Airway epithelial cell (primary cell): ENCODE measurements at places on chromosomes 3 and 15. TPM values are rescaled to one million over a fixed set of nuclear protein-coding genes. Genes with fewer than 3 reads are reported as not detected.

ZDHHC23 gene
- total RNA-seq, result 0.49 and 2.3 TPM in 2 replicates

C2CD4B gene
- total RNA-seq, result 0.56 TPM in 1 of 2 replicates, not detected in the other

ST8SIA2 gene
- not detected in 2 replicates for total RNA-seq

PRSS50 gene
- not detected in 2 replicates for total RNA-seq

BFSP2 gene
- not detected in 2 replicates for total RNA-seq

CHST2 gene
- 3.5 and 3.9 TPM in 2 replicates for total RNA-seq

HTR3E gene
- not detected in 2 replicates for total RNA-seq

GOLGA8J gene
- total RNA-seq, result not detected in 2 replicates

GOLGA6L4 gene
- 0.42 and 0.46 TPM in 2 replicates for total RNA-seq

THOC7 gene
- total RNA-seq, result 78.6 and 86.5 TPM in 2 replicates

PGBD4 gene
- total RNA-seq, result 0.23 and 0.63 TPM in 2 replicates

PPP1R14D gene
- total RNA-seq, result not detected in 2 replicates

GUCA1C gene
- not detected in 2 replicates for total RNA-seq

PP2D1 gene
- total RNA-seq, result not detected in 2 replicates

DNAJB11 gene
- 53.7 and 73.5 TPM in 2 replicates for total RNA-seq

SLC51A gene
- 0.14 TPM in 1 of 2 replicates, not detected in the other for total RNA-seq

ALDH1A3 gene
- total RNA-seq, result 445 and 494 TPM in 2 replicates

BUB1B gene
- total RNA-seq, result 20.2 and 20.3 TPM in 2 replicates

KCNMB2 gene
- total RNA-seq, result not detected in 2 replicates

XXYLT1 gene
- 20.9 and 28.4 TPM in 2 replicates for total RNA-seq

CYP1A2 gene
- not detected in 2 replicates for total RNA-seq

NPAP1 gene
- total RNA-seq, result not detected in 2 replicates

IL16 gene
- 0.42 and 0.84 TPM in 2 replicates for total RNA-seq

ANKUB1 gene
- total RNA-seq, result 1.7 and 2.0 TPM in 2 replicates

PATL2 gene
- not detected in 2 replicates for total RNA-seq

SSUH2 gene
- total RNA-seq, result 0.09 and 0.35 TPM in 2 replicates

SLC24A5 gene
- not detected in 2 replicates for total RNA-seq

GLDN gene
- total RNA-seq, result 0.23 TPM in 1 of 2 replicates, not detected in the other

AGBL1 gene
- total RNA-seq, result not detected in 2 replicates

SLC2A2 gene
- not detected in 2 replicates for total RNA-seq

TM4SF4 gene
- total RNA-seq, result not detected in 2 replicates

SI gene
- total RNA-seq, result not detected in 2 replicates

CHRM5 gene
- not detected in 2 replicates for total RNA-seq

SPTBN5 gene
- under 0.01 and 0.49 TPM in 2 replicates for total RNA-seq

ALDH1L1 gene
- total RNA-seq, result 2.9 and 4.8 TPM in 2 replicates

FGF12 gene
- total RNA-seq, result 0.14 TPM in 1 of 2 replicates, not detected in the other

IQCF5 gene
- total RNA-seq, result not detected in 2 replicates

OR5K2 gene
- not detected in 2 replicates for total RNA-seq

MESP2 gene
- 0.37 and 0.42 TPM in 2 replicates for total RNA-seq

TXNRD3 gene
- 9.7 TPM in 2 replicates for total RNA-seq

PPIB gene
- 559 and 574 TPM in 2 replicates for total RNA-seq

ATP8B4 gene
- 0.56 TPM in 1 of 2 replicates, not detected in the other for total RNA-seq

GCNT3 gene
- total RNA-seq, result 4.2 and 5.6 TPM in 2 replicates

GOLGA8N gene
- 0.65 and 1.4 TPM in 2 replicates for total RNA-seq

TIGIT gene
- not detected in 2 replicates for total RNA-seq

CLDN18 gene
- not detected in 2 replicates for total RNA-seq

WDR93 gene
- not detected in 2 replicates for total RNA-seq

SLC6A20 gene
- not detected in 2 replicates for total RNA-seq

GPR27 gene
- 0.19 and 0.63 TPM in 2 replicates for total RNA-seq

NRROS gene
- 0.07 and 0.33 TPM in 2 replicates for total RNA-seq

LOXL1 gene
- total RNA-seq, result 11.6 and 12.1 TPM in 2 replicates

GPR149 gene
- not detected in 2 replicates for total RNA-seq

LCTL gene
- not detected in 2 replicates for total RNA-seq
